ENCODE measurements at places on chromosomes 12 and 14. TPM values are rescaled to one million over a fixed set of nuclear protein-coding genes. Genes with fewer than 3 reads are reported as not detected.

RAPGEF3 gene
- 1.8 TPM for total RNA-seq

- H3K27me3 ChIP-seq, result peaks cover 4% of the 10 kb centered on the region
- no peak overlapping the region for H3K27ac ChIP-seq
- DNase-seq, result no peak
- H3K36me3 ChIP-seq, result no peaks in the 10 kb centered on the region
- peaks cover 39% of the 10 kb centered on the region for H3K4me1 ChIP-seq
These were observed 15.9 kb downstream of the PLEKHG3 start for GRCh38 chr14:64720131-64720576.

- no peak for DNase-seq
- no peak overlapping the region for H3K4me3 ChIP-seq
- H3K27me3 ChIP-seq, result no peaks in the 10 kb centered on the region
- H3K36me3 ChIP-seq, result peaks cover 10% of the 10 kb centered on the region
These were observed 27.2 kb downstream of the CHGA start for GRCh38 chr14:92950193-92950540.

GRCh38 chr12:121026274-121027045, 10.2 kb upstream of the C12orf43 start:
- H3K36me3 ChIP-seq, result peaks cover 42% of the 10 kb centered on the region
- no peaks in the 10 kb centered on the region for H3K4me1 ChIP-seq
- H3K27me3 ChIP-seq, result no peaks in the 10 kb centered on the region

GRCh38 chr12:124044809-124045321, 71.8 kb downstream of the ZNF664 start:
- H3K27ac ChIP-seq, result no peak overlapping the region
- H3K36me3 ChIP-seq, result no peaks in the 10 kb centered on the region
- H3K27me3 ChIP-seq, result no peaks in the 10 kb centered on the region
- no peak overlapping the region for H3K4me3 ChIP-seq

- H3K36me3 ChIP-seq, result no peaks in the 10 kb centered on the region
- peaks cover 9% of the 10 kb centered on the region for H3K4me1 ChIP-seq
- H3K4me3 ChIP-seq, result no peak overlapping the region
- H3K27ac ChIP-seq, result no peak overlapping the region
- DNase-seq, result no peak
These were observed 1.9 kb downstream of the NTN4 start for GRCh38 chr12:95788637-95789036.
